ENCODE measurements at places on chromosomes 16 and 17.
A peak's percentile ranks its signal among the peaks of the same experiment; 100 is the strongest.

GRCh38 chr16:22130528-22130927 is 31.8 kb upstream of the SDR42E2 start:
- DNase-seq, result no peak

DNA sequence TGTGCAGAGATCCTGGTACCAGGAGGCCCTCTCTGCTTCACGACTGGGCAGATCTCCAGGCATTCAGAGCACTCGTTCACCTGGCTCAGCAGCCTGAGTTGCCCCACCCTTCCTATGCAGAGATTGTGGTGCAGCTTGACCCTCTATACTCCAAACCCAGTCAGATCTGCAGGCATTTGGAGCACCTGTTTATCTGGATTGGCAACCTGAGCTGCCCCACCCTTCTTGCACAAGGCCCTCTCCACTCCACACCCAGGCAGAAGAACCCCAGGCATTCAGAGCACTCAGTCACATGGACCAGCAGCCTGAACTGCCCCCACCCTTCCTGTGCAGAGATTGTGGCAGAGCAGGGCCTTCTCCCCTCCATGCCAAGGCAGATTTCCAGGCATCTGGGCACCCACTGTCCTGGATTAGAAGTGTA is 88.4 kb upstream of the CDH5 start:
- DNase-seq, result no peak

DNA sequence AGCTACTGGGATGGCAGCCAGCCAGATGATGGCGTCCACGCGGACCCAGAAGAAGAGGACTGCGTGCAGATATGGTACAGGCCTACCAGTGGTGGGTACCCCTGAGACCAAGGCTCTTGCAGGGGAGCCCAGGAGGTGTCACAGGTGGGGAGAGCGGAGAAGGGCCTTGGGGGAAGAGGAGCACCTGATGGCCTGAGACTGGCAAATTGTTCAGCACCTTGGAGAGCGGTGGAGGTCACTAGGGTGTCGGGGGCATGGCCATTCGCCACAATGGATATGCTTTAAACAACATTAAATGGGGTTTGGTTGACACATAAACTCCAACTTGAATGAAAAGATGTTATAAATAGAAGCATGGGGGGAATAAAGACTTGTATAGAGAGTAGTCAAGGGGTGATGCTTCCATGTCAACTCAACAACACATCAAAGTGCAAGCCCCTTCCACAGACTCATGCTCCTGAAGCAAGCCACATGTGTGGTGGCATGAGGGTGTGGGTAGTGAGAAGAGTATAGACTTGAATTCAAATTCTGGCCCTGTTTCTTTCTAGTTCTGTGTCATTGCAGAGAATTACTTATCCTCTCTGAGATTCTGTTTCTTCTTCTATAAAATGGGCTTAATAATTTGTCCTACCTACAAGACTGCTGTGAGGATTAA is 22.2 kb downstream of the CLEC19A start:
- DNase-seq, result no peak

GRCh38 chr17:7838090-7839075 is 4.4 kb downstream of the KDM6B start:
- DNase-seq, result peak; percentile 57

DNA sequence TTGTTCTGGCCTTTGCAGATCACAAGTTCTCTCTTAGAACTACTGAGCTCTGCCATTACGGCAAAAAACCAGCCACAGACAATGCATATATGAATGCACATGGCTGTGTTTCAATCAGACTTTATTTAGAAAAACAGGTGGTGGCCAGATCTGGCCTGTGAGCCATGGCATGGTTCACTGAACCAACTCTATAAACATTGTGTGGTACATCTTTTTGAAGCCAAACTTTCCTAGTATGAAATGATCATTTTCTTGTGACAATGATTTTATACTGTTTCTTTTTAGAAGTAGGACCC is 65.9 kb upstream of the AMZ2 start:
- no peak for DNase-seq

GRCh38 chr17:58249270-58250133 is 11.1 kb downstream of the LPO start:
- DNase-seq, result peak; percentile 75

DNA sequence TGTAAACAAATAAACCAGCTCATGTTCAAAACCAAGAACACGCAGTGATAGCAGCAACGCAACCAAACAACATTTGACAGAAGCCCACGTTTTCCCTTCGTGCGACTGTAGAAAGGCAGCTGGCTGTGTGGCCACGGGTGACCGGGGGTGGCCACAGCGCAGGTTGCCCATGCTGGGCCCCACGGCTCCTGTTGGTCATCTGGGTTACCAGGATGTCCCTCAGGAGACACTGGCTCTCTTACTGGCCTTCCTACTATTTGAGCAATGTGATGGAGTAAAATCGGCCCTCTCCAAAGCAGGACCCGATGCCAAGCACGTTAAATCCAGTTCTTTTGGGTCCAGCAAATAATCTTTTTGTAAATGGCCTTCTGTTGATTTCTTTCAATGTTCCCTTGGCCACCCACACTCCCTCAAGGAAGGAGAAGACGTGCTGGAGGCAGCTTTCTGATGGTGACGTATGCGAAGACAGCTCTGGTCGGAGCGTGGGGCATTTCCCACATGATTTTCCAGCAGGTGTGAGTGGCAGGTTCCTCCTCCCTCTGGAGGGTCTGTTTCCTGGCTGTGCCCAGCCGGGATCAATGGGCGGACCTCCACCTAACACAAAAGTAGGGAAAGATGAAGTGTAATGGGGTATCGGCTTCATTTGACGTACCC is 143.1 kb upstream of the CHMP6 start:
- DNase-seq, result no peak

DNA sequence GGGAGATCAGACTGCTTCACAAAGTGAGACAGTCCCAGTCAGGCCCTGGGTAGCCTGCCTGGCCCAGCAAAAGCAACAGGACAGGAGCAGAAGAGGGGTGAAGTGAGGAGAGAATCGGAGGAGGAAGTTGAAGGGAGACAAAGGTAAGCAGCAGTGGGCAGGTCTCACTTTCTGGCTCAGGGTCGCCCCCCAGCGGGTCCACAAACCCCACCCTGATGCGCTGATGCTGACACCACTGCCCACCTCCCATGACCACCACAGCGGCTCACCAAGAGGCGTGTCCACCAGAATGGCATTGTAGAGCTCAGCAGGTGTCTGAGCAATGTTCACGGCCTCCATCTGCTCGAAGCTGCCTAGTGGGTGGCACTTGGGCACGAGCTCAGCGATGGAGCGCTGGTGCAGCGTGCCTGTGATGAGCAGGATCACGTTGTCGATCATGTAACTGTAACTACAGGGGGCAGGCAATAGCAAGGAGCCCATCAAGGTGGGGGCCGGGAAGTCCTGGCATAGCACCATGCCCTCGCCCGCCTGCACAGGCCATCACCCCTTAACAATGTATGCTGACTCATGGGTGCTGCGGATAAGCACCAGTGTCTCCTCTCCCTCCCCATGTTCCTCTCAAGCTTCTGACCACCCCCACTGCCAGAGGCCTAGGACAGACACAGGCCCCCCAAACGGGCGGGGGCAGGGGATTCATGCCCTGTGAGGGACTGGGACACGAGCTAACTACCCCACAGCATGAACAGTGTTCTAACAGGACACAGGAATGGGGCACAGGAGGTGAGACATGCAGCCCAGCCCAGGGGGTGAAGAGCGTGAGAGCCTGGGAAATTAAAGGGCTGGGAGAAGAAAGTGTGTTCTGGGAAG is 13.6 kb downstream of the HSD11B2 start:
- DNase-seq, result no peak

GRCh38 chr17:55420776-55421178 is 858 bp downstream of the MMD start:
- DNase-seq, result peak; percentile 15

- no peak for DNase-seq
Observed at GRCh38 chr16:50265260-50265659, 1.1 kb upstream of the ADCY7 start.

GRCh38 chr17:37047631-37048104 is 98.9 kb downstream of the AATF start:
- DNase-seq, result peak; percentile 83

DNA sequence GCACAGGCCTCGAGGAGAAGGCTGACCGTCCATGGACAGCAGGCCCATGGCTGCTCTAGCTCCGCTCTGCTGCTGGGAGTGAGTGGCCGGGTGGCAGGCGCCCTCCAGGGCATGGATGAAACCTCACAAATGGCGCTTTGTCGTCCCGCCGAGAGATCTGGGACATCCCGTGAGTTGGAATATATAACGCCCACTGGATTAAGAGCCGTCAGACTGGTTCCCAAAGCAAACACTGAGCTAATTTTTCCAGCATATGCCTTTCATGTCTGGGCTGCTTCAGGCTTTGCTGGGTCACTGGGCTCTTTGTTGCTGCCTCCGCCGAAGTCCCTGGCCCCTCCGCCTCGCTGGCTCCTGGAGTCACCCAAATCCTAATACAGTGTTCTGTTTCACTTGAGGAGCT is 266.3 kb downstream of the FOXL1 start:
- DNase-seq, result no peak

GRCh38 chr17:12519956-12520594 is 145.6 kb upstream of the MYOCD start:
- no peak for DNase-seq

DNA sequence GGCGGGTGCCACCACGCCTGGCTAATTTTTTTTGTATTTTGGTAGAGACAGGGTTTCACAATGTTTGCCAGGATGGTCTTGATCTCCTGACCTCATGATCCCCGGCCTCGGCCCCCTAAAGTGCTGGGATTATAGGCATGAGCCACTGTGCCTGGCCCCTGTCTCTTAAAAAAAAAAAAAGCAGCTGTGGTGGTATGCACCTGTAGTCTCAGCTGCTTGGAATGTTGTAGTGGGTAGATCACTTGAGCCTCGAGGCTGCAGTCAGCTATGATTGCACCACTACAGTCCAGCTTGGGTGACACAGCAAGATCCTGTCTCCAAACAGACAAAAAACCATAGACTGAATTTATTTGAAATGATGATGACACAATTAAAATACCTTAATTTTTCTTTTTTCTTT is 24.3 kb downstream of the CDK12 start:
- no peak for DNase-seq

GRCh38 chr16:61364990-61365389 is 671.2 kb downstream of the CDH8 start:
- no peak for DNase-seq

DNA sequence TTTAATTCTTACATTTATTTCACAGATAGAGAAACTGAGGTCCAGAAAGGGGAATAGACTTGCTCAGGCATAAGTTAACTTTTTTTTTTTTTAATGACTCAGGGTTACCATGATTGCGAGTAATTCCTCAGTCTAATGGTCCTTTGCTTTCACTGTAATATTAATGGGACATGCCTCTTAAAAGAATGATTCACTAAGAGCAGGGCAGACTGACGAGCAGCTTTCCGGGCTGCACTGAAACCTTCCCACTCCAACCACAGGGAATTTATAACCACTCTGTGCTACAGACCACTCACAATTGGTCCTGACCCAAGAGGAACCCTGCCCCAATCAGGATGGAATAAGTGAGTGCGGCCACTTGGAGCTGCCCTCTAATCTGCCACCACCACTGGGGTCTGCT is 5.7 kb downstream of the HOXB2 start:
- no peak for DNase-seq

DNA sequence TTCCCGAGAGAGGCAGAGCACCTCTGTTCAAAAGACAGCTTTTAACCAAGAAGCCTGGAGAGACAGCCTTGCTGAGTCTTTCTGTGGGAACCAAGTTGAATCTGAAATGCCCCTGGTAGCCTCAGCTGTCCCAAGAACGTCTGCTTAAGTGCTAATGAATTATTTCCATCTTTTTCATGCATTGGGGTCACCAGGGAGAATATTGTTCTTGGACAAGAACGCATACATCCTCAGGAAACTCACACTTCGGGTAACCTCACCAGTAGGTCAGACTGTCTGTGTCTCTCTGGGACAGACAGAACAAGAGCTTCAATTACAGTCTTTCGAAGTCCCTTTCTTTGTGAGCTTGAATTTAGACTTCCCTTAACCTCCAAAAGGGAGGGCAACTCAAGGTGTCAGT is 134.6 kb upstream of the ADAMTS18 start:
- no peak for DNase-seq

GRCh38 chr17:16428098-16428882 is 12.9 kb downstream of the TRPV2 start:
- DNase-seq, result peak; percentile 43

DNA sequence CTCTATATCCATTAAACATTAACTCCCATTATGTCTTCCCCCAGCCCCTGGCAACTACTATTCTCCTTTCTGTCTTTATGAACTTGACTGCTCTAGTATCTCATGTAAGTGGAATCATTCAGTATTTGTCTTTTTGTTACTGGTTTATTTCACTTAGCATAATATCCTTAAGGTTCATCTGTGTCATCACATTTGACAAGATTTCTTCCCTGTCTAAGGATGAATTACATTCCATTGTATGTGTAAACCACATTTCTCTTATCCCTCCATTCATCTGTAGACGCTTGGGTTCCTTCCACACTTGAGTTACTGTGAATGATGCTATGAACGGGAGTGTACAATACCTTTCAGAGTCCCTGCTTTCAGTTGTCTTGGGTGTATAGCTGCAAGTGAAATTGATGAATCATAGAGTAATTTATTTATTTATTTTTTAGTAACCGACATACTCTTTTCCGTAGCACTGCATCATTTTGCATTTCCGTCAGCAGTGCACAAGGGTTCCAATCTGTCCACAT is 399.7 kb upstream of the RBFOX1 start:
- no peak for DNase-seq

GRCh38 chr17:38558728-38559050 is 47.1 kb downstream of the SRCIN1 start:
- no peak for DNase-seq

DNA sequence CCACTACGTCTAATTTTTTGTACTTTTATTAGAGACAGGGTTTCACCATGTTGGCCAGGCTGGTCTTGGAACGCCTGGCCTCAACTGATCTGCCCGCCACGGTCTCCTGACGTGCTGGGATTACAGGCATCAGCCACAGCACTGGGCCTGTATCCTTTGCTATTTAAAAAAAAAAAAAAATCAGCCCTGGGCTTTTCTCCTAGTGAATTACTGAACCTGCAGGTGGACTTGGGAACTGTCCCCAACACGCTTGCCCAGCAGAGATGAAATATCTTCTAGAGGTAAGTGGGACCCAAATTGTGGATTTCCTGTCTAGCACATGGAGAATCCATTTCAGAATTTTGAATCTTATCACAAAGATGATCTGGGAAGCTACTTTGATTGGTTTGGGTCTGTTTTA is 14.8 kb downstream of the CNOT1 start:
- DNase-seq, result no peak

DNA sequence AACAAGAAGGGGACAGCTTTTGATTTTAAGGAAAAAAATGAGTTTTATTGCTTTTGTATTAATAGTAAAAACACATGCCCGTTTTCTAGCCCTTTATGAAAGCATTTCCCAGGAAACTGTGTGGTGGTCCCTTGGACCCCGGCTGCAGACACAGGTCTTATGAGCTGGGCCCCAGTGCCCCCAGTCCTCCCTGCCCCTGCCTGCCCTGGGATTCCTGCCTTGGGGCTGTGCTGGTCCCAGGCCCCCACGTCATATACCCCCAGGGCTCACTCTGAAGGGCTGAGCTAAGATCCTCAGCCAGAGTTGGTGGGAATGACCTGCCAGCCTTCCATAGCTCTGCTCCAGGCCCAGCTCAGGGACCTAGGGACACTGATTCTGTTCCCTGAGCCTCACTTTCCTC is 30.8 kb downstream of the GINS2 start:
- no peak for DNase-seq

- DNase-seq, result no peak
Observed at GRCh38 chr16:66933776-66934137, 445 bp downstream of the CIAO2B start.

Data from muscle of arm (tissue), 14 donors.